ENCODE measurements at places on chromosomes 6 and 20.

DNA sequence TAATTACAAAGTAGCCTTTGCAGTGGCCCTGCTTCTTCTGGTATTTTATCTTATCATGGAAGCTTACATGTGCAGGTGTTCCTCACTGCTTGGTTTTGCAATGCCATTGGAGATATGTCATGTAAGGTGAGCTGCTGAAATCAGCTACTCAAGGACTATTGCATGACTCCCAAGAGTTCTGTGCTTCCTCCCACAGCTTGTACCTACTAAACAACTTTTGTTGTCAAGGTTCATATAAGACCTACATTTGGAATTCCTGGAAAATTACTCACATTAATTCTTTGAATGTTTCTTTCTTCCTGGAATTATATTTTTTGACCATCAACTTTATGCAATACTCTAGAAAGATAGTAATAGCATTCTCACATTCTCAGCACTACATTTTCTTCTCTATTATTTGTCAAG is 427.5 kb upstream of the HSF2 start:
- DNase-seq = no peak

GRCh38 chr6:38114976-38115625 is 295.6 kb downstream of the ZFAND3 start:
- DNase-seq = no peak

- no peak for DNase-seq
Observed at GRCh38 chr6:165497472-165497871, 165.6 kb downstream of the PDE10A start.

DNA sequence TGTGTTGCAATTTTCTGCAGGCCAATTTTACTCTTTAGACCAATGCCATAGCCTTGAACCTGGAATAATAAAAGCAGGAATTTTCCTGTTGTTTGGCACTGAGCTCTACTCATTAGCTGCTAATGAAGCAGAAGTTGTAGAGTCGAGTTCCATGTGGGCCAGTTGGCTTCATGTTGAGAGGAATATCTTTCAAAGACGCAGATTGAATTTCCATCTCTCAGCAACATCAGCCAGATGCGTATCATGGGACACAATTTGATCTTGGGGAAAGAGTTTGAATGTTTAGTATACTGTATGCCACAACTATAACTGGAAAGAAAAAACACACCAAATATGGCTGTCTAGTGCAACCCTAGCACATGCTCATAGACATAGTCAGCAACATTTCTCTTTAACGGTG is 259.6 kb downstream of the BCKDHB start:
- no peak for DNase-seq

DNA sequence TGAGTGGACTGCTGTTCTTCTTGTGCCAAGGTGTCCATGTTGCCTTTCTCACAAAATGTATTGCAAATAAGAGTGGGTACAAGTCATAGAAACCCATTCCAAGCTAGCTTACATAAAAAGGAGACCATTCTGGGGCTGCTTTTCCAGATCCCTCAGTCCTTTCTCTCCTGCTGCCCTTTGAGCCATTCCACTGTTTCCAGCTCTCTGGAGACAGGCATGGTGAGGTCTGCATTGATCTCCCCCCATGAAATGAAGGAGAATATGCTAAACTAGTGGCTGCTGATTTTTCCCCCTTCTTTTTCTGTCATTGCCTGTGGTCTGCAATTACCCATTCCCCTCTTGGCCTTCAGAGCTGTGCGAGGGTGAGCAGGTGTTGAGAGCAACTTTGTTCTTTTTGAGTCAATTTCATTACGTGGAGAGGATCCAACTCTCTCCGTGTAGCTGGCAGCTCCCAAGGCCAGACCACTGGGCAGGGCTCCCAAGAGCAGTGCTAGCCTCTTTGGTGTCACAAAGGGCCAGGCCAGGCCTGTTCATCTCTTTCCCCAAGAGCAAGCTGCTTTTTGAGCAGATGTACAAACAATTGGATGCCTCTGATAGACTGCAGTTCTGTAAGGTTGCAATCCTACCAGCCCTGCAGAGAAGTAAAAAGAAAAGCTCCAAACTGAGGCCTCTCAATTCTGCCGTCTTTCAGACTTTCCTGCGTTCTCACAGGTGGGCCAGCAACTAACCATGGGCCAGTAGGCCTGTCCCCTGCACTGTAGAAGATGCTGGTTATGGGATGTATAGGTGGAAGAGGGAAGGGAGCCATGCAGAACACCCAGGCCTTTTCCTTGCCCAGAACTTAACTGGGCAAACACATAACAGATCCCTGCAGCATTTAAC is 96.1 kb upstream of the ARMC2 start:
- no peak for DNase-seq

DNA sequence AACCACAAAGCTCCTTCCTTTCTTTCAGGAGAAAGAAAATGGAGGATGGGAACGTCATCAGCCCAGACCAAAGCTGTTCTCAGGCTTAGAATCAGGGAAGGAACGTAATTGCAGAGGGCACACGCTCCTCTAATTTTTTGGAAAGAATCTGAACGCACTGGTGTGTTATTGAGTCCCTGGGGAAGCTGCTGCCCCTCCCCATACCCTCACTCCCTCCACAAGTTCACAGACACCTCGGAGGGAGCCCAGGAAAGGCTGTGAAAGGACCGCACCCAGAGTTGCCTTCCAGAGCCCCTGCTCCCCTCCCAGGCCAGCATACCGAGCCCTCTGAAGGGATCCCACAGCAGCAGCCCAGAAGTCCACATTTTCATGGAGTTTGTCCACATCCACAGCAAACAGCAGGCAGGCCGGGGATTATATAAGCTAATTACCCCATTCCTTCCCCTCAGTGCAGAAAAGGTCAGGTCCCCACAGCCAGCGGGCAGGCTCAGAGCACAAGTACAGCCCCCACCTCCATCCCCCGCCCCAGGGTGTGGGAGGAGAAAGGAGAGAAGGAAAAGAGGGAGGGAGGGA is 53.7 kb downstream of the ANKRD60 start:
- no peak for DNase-seq

- DNase-seq = no peak
Observed at GRCh38 chr6:11803591-11803971, 25.0 kb upstream of the ADTRP start.

GRCh38 chr6:21953831-21954801 is 342.7 kb downstream of the PRL start:
- no peak for DNase-seq

GRCh38 chr6:149867876-149868640 is 3.9 kb upstream of the LRP11 start:
- no peak for DNase-seq

DNA sequence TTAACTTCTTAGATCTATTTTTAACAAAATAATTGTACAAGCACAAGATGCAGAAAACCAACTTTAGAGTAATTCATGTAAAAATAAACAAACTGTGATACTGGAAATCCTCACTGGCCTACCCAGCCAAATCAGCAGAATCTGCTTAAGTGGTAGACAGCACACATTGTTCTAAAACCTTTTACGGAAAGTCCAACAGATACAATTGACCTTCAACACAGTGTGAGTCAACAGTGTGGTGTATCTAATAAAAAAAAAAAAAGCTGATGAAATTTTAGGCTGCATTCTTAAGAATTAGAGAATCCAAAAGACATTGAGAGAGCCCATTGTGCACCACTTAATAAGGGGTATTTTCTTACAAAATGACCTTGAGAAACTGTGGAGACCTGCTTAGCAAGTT is 174.5 kb downstream of the COL21A1 start:
- DNase-seq = no peak

- DNase-seq = no peak
Observed at GRCh38 chr6:57262901-57263694, 41.0 kb upstream of the RAB23 start.

- no peak for DNase-seq
Observed at GRCh38 chr20:39799366-39799965, 837.3 kb downstream of the DHX35 start.

DNA sequence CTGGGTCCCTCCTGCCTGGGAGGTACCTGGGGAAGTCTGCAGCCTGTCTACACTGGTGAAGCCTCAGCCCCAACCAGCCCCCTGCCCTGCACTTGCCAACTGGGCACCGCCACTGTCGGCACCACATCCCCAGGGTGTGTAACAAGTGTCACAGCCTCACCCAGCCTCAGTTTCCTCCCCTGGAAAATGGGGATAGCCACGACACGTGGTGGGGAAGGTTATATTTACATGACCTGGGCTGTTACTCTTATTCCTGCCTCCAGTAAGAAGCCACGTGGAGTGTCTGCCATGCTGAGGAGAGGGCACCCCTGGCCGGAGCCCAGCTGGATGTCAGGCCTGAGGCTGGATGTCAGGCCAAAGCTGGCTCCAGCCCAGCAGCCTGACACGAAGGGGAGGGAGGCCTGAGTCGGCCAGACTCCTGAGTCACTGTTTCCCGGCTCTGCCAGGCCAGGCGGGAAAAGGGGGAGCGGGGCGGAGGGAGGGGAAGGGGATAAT is 44.9 kb downstream of the SNAI1 start:
- no peak for DNase-seq

DNA sequence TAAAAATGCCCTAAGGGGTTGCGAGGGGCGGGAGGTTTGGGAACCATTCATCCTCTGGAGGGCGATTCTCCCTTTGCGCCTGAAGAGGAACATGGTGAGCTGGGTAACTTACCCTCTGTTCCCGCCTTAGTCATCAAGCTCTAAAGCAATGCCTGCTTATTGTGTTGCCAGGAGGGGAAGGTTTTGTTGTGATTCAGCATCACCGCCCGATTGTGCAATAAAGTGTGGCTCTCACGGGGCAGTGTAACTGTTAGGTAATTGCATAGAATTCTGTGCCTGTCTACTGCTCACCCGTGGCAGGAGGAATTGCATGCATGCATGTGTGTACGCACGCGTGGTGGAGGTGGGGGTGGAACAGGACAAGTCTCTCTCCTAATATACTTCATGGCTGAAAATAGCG is 95.5 kb upstream of the AGPAT4 start:
- DNase-seq = no peak

- DNase-seq = no peak
Observed at GRCh38 chr6:112286010-112286409, 31.6 kb upstream of the LAMA4 start.

- no peak for DNase-seq
Observed at GRCh38 chr20:52410182-52410647, 218.6 kb upstream of the ZFP64 start.

DNA sequence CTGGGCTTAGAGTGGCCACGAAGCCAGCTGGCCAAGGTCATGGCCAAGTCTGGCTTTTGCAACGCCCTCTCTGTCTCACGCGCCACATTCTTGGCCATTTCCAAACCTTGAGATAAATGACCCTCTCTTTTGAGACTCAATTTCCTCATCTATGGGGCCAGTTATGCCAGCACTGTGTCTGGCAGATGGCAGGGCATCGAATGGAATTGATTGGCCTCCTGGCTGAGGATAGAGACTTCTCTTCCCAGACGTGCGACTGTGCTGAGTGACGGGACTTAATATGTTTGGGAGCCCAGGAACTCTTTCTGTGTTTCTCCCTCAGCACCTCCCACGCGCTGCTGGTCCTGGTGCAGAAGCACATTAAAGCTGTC is 7.6 kb downstream of the BPIFB2 start:
- no peak for DNase-seq

DNA sequence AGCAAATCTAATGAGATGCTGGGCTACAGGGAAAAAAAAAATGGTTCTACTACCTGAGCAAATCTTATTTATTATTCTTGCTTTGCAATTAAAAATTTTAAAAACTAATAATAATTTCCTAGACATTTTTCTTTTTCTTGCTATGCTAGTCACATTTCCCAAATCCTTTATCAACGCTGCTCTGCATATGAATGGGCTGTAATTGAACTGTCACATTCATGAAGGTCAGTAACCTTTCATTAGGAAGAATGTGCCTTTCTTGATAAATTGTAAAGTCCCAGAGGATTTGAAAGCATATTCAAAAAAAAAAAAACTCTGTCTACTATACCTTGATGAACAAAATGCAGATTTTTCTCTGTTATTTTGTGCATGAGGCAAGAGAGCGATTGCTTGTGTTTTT is 538.7 kb upstream of the ID4 start:
- no peak for DNase-seq

DNA sequence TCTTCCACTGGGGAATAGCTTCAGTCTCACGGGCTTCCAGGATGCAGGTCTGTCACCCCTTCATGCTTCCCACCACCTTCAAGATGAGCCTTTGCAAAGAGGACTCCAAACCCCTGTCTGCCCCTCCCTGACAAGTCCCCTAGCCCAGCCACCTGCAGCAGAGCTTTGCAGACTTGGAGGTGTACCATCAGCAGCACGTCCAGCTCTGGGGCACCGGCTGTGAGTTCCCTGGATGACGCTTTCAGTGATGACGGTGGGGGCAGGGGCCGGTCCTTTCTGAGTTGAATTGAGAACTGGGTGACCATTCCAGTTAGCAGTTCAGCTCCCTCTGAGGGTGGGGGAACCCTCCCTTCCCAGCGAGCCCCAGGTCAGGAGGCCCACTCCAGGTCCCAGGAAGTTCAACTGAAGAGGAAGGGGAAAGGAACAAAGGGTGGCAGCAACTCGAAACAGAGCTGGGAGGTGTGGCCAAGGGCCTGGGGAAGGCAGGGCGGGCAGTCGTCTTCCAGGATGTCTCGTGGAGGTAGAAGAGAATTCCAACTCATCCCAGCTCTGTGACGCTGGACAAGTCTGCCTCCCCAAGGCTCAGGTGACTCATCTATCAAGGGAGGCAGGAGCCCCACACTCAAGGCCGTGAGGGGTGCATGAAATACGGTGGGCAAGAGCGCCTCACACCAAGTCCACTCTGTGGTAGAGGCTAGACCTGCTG is 86.0 kb downstream of the PTPN1 start:
- DNase-seq = no peak

GRCh38 chr6:139515511-139515910 is 141.1 kb upstream of the CITED2 start:
- DNase-seq = no peak

DNA sequence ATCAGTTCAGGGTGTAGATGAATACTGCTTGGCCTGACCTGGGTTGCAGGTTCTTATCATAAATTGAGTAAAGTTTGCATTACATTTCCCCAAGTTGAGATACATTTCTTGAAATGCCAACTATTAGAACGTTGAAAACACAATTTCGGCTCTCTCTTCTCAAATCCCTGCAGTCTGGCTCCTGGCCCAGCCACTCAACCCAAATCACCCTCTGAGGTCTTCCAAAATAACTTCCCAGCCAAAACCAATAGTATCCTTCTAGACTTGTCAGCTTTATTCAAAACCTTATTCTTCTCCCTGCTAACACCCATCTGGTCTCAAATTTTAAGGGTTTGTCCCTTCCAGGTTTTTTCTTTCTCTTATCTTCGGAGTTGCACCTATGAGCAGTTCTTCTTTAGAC is 263.6 kb downstream of the EYA4 start:
- no peak for DNase-seq

DNA sequence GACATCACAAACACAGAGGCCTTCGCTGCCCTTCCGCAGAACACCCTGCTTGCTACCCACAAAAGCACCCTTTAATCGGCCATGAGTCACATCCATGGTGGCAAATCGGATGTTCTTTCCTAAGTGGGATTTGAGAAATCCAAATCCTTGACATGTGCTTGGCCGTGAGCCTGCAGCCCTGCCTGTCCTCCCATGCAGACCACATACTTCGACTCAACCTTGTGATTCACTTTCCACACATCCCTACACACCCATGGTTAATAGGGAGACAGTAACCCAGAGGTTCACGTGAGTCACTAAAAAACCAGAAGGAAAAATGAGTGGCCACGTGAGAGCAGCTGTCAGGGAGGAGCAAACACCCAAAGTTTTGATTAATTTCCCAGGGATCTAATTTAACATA is 19.4 kb downstream of the RAMACL start:
- no peak for DNase-seq
